Stomach (tissue), 19 donors: ENCODE measurements at places on chromosomes 11 and 22. TPM values are rescaled to one million over a fixed set of nuclear protein-coding genes. Genes with fewer than 3 reads are reported as not detected.

GRCh38 chr11:10376061-10376460, 71.2 kb downstream of the ADM start:
- H3K4me1 ChIP-seq = no peaks in the 10 kb centered on the region
- no peaks in the 10 kb centered on the region for H3K36me3 ChIP-seq
- H3K4me3 ChIP-seq = no peak overlapping the region

DNA sequence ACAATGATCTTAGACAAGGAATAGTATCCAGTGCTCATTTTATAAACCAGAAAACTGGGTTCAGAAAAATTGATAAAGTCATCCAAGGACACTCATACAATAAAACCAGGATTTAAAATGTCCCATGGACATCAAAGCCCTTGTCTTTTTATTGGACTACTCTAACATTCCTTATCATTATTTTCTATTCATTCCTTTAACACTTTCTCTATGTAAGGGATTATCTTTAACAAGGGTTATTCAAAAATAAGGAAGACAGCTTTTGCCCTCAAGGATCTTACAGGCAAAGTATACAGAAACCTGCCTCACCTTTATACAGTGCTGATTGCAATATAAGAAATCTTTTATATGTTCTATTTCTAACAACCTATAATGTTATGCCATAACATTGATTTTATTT, 790.8 kb downstream of the DLG2 start:
- H3K27me3 ChIP-seq = no peaks in the 10 kb centered on the region
- H3K4me3 ChIP-seq = no peak overlapping the region
- DNase-seq = no peak
- H3K27ac ChIP-seq = no peak overlapping the region
- no peaks in the 10 kb centered on the region for H3K4me1 ChIP-seq
- no peaks in the 10 kb centered on the region for H3K36me3 ChIP-seq

Gene NELL1
- total RNA-seq = not detected

GRCh38 chr11:108961095-108961494, 296.2 kb downstream of the DDX10 start:
- H3K4me1 ChIP-seq = no peaks in the 10 kb centered on the region
- H3K27me3 ChIP-seq = no peaks in the 10 kb centered on the region
- H3K36me3 ChIP-seq = no peaks in the 10 kb centered on the region
- DNase-seq = no peak

Gene GRAP2
- total RNA-seq = not detected

DNA sequence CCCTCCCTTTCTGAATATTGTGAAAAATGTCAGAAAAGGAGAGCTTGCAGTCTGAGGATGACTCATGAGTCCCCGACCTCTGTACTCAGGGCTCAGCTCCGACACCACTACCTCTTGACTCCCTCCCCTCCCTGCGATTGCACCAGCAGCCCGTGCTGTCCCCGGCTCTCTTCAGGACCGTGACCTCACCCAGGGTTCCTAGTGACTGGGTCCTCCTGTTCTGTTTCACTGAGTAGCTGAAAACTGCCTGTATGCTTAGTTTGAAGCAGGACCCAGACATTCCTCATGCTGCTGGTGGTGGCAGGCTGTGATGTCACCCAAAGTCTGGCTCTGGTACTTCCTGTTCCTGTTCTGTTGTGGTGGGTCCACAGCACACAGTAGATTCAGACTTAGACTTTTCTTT, 11.7 kb downstream of the PHRF1 start:
- peaks cover 32% of the 10 kb centered on the region for H3K4me1 ChIP-seq
- peak overlapping the region; percentile 54 for H3K27ac ChIP-seq
- peak; percentile 59 for DNase-seq
- no peak overlapping the region for H3K4me3 ChIP-seq

DNA sequence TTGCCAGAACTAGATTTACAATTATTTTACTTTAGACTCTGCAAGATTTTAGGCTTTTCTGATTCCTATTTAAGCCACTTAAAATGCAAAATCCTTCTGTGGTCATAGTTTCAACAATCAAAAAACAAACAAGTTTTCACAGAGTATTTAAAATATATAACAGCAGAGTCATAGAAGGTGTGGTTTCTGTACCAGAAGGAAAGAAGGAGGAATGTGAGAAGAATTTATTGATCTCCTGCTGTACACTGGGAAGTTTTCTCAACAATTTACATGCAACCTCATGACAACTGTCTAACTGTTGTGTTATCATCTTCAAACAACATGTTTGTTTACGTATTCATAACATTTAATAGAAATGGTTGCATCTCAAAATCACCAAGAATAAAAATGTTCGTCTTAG, 102.3 kb upstream of the CEP126 start:
- no peak overlapping the region for H3K27ac ChIP-seq
- H3K4me3 ChIP-seq = no peak overlapping the region
